Caco-2 (cell line): ENCODE measurements at places on chromosomes 13 and 19. TPM values are rescaled to one million over a fixed set of nuclear protein-coding genes. Genes with fewer than 3 reads are reported as not detected.

C2CD4C gene
- total RNA-seq: 0.16 and 0.43 TPM in 2 replicates

LILRA1 gene
- total RNA-seq: not detected in 2 replicates

SACS gene
- 4.5 and 4.9 TPM in 2 replicates for total RNA-seq

MEDAG gene
- total RNA-seq: not detected in 2 replicates

ZNF253 gene
- 6.4 and 7.1 TPM in 2 replicates for total RNA-seq

ZNF563 gene
- total RNA-seq: 3.0 and 3.4 TPM in 2 replicates

- DNase-seq: no peak
Observed at GRCh38 chr13:37561031-37561430, 37.5 kb downstream of the POSTN start.

- DNase-seq: no peak
Observed at GRCh38 chr13:91894316-91894715, 495.9 kb downstream of the GPC5 start.

GRCh38 chr19:30167206-30167868 lies 204.8 kb upstream of the ZNF536 start:
- DNase-seq: no peak

DNA sequence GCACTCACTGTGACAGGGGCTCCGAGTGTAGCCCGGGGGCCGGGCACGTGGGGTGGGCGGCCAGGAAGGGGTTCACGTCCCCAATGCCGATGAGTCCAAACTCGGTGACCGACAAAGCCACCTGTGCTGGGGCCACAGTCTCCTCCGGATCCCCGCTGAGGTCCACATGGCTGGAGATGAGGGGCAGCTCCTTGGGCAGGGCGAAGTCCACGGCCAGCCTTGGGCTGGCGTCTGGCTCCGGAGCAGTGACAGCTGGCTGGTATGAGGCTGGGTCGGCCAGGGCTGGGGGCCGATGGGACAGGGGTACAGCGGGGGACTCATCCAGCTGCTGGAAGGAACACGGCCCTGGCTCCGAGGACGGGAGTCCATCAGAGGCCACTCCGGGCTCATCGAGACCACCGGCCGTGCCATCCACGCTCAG lies 15.9 kb upstream of the PLPP2 start:
- no peak for DNase-seq

DNA sequence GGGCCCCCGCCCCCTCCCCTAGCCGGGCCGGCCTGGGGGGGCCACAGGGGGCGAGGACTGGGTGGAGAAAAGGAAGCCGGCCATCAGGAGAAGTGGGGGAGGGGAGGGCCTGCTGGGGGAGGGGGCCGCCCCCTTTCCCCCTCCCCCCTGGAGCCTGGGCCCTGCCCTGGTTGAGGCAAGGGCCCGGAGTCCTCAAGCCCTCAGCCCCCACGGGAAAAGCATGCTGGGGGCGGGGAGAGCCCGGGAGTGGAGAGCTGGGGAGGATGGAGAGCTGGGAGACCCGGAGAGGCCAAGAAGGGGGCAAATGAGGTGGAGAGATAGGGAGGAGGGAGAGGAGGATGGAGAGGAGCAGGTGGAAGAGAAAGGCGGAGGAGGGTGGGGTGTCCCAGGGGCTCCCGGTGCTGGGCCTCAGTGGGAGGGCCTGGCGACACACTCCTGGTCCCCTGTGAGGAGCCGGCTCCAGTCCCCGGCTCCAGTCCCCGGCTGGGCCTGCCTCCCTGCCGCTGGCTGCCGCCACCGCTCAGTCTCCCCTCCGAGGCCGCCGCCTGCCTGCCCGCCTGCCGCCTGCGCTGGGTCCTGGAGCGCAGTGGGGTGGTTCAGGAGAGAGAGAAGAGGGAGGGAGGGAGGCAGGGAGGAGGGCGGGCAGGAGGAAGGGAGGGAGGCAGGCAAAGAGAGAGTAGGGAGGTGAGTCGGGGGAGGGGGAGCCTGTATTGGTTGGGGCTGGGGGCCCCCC lies at the start of gene GRIK5:
Gene GRIK5, minus strand, starts transcription at position 588 of the 733 bp plus-strand sequence. CDS start 4,436 bp downstream, outside the sequence.
- no peak for DNase-seq

DNA sequence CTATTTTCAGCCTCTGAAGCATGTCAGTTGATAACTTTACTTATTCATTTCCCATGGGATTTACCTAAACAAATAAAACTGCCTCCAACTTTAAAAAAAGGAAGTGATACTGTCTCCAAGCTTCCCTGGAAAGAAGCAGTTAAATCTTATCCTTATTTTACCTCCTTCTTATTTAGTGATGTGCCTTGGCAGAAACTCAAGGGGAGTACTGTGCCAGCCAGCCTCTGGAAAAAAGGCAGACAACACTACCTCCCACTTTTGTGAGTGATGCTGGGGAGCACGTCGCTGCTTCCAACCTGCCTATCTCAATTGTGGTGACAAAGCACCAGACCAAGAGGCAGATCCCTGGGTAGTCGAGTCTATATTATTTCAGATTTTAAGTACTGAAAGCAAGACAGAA lies 765.6 kb downstream of the DIAPH3 start:
- no peak for DNase-seq

- DNase-seq: no peak
Observed at GRCh38 chr13:52743988-52744387, 4.4 kb upstream of the CNMD start.

GRCh38 chr13:47826471-47826870 lies 174.6 kb downstream of the SUCLA2 start:
- DNase-seq: no peak

DNA sequence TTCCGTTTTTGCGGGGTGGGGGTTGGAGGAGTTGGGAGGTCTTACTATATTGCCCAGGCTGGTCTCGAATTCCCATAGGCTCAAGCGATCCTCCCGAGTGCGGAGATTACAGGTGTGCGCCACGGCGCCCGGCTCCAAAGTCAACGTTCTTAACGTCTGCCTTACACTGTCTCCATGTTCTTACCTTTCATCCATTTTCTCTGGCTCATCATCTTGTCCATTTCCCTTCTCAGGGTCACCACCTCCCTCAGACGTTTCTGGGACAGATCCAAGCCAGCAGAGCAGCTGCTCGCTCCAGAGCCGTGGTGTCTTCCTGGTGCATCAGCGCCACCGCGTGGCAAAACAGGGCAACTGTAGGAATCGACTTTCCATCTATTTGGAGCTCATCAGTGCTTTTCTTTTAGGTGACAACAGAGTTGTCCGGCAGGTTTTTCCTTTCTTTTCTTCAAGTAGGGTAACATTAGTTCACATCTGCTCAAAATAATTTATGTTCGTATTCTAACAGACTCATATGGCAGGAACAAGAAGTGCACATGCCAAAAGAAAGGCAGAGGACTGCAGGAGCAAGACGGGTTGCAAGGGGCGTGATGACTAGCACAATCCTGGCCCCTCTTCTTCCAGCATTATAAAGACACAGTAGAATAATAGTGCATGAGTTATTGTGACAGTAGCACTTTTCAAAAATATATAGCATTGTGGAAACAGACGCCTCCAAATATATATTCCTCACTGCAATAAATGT lies 103.1 kb upstream of the ABCC4 start:
- DNase-seq: peak; percentile 87

DNA sequence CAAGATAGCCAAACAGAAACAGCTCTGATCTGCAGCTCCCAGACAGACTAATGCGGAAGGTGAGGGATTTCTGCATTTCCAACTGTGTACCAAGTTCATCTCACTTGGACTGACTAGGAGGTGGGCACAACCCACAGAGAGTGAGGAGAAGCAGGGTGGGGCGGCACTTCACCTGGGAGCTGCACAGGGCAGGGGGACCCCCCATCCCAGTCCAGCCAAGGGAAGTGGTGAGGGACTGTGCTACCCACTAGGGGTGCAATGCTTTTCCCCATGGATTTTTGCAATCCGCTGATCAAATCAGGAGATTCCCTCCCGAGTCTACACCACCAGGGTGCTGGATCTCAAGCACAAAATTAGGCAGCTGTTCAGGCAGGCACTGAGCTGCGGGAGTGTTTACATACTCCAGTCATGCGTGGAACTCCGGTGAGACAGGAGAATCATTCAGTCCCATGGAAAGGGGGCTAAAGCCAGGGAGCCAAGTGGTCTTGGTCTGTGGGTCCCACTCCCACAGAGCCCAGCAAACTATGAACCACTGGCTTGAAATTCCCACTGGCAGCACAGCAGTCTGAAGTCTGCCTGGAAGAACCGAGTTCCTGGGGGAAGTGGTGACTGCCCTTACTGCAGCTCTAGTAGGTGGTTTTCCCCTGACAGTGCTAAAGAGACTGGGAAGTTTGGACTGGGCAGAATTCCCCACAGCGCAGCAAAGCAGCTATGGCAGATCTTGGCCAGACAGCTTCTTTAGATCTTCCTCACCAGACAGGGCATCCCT lies 85.1 kb upstream of the UFM1 start:
- peak; percentile 24 for DNase-seq

DNA sequence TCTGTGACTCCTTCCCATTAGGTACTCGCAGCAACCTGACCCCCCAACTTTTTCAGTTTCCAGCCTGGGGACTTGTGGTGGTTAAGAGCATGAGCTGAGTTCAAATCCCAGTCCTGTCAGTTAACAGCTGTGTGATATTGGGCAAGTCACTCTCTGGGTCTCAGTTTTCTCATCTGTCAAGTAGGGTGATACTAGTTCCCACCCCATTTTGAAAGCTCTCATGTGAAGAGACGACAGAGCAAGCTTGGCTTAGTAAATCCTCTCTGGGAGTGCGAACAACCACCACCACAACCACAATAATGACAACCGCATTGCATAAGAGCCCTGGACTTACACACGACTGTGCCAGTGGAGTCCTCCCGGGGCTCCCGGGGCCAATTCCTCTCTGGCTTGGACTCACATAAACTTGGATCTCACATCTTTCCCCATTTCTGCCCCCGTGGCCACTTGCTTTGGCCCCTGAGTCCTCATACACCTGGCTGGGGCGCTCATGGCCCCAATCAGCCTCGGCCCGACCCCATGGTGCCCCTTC lies 454 bp downstream of the BLVRB start:
- no peak for DNase-seq

GRCh38 chr19:6987850-6988249 lies 33.4 kb downstream of the MBD3L2B start:
- no peak for DNase-seq

DNA sequence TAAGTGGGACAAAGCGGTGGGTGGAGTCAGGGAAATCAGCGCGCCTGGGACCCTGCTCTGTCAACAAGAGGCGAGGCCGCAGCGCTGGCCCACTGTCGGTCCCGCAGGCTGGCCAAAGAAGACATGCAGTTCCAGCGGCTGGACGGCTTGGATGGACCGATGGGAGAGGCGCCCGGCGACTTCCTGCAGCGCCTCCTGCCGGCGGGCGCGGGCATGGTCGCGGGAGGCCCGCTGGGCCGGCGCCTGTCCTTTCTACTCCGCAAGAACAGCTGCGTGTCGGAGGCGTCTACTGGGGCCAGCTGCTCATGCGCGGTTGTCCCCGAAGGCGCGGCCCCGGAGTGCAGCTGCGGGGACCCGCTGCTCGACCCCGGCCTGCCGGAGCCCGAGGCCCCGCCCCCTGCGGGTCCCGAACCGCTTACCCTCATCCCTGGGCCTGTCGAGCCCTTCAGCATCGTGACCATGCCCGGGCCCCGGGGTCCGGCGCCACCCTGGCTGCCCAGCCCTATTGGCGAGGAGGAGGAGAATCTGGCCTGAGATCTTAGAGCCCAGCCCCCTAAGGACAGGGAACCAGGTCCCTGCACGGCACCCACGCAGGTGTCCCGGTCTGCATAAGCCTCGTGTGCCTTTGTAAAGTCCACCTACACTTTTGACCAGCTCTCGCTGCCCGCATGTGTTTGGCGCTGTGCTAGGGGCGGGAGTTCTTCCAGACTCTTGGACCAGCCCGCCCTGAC lies 6.1 kb downstream of the BEST2 start:
- peak; percentile 79 for DNase-seq
